NCI-H446 treated with DMSO at 0.1 percent for 48 hours (cell line): ENCODE measurements at places on chromosomes 2 and 18.

DNA sequence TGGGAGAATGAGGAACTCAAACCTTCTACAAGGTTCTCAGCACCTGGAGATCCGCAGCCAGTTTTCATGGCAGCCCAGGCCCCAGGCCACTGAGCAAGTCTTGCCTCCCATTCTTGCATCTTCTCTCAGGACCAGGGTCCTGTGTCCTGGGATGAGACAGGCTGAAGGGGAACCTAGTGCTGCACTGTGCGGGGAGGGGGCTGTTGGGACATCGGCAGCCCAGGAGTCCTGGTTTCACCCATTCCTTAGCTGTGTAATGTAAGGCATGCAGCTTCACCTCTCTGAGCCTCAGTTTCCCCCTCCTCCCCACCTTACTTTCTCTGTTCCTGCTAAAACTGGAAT is 43.9 kb downstream of the TNS1 start:
- no peak for DNase-seq

GRCh38 chr18:74148543-74149070 is 284 bp downstream of the TIMM21 start:
- no peak for DNase-seq

- no peak for DNase-seq
Observed at GRCh38 chr2:126852361-126852760, 46.3 kb upstream of the TEX51 start.

- no peak for DNase-seq
Observed at GRCh38 chr2:234025891-234026401, 24.6 kb upstream of the SPP2 start.

GRCh38 chr2:98806236-98806697 is 75.3 kb upstream of the MGAT4A start:
- DNase-seq, result peak; percentile 94

- no peak for DNase-seq
Observed at GRCh38 chr2:84160453-84160852, 298.6 kb downstream of the SUCLG1 start.

GRCh38 chr2:74146929-74147726 is 584 bp downstream of the BOLA3 start:
- DNase-seq, result no peak

GRCh38 chr2:241952816-241953215 is 83.3 kb downstream of the RTP5 start:
- DNase-seq, result no peak

GRCh38 chr2:173159791-173160463 is 84.3 kb downstream of the MAP3K20 start:
- no peak for DNase-seq

DNA sequence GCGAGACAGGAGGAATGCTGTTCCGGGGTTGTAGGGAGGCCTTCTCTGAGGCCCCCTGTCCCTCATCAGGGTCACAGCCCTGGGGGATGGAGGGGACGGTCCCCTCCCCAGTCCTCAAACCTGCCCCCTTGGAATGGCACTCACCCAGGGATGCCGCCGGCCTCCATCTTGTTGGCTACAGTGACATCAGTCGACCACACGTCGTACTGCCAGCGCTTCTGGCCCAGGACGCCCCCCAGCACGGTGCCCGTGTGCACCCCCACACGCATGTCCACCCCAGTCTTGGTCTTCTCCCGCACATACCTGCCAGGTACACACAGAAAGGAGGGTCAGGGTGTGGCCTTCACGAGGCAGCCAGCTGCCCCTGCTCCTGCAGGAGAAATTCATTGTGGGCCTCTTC is 46.5 kb downstream of the CENPO start:
- no peak for DNase-seq

- DNase-seq, result no peak
Observed at GRCh38 chr2:159230145-159230877, 56.2 kb downstream of the WDSUB1 start.

DNA sequence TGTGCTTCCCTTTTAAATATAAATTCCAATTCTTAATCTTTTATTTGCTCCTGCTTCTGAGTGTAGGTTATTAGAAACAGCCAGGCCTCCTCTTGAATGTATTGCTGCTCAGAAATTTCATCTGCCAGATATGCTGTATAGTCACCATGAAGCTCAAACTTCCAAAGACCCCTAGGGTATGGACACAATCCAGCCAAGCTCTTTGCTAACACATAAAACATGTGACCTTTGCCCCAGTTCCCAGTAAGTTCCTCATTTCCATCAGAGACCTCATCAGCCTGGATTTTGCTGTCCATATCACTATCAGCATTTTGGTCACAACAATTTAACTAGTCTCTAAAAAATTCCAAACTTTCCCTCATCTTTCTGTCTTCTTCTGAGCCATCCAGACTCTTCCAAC is 75.2 kb downstream of the MAP2 start:
- DNase-seq, result no peak

DNA sequence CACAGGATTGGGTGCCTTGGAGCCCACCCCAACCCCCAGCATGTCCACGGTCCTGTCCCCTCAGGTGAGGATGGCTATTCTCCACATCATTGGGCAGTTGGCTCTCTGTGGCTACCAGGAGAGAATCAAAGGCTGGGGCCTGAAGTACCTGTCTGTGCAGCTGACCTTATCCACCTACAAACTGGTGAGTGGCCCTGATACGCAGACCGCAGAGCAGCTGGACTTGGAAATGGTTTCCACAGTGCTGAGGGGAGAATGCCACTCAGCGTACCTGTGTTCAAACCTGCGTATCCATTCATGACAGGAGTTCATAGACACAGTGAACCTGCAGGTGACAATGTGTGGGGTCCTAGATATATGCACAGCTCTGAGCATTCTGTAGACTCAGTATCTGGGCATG is 21.6 kb downstream of the MROH2A start:
- no peak for DNase-seq

DNA sequence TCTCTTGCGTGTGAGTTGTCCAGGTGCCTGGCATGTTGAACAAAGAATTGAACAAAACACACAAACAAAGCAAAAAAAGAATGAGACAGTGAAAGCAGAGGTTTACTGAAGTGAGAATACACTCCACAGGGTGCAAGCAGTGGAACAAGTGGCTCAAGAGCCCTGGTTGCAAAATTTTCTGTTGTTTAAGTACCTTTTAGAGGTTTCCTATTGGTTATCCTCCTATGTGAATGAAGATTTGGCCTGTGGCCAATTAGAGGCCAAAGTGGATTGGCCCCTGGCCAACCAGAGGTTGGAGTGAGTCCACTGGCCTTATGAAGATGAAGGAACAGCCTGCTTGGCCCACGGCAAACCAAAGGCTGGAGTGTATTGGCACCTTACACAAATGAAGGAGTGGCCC is 1188.5 kb upstream of the NRXN1 start:
- peak; percentile 39 for DNase-seq

DNA sequence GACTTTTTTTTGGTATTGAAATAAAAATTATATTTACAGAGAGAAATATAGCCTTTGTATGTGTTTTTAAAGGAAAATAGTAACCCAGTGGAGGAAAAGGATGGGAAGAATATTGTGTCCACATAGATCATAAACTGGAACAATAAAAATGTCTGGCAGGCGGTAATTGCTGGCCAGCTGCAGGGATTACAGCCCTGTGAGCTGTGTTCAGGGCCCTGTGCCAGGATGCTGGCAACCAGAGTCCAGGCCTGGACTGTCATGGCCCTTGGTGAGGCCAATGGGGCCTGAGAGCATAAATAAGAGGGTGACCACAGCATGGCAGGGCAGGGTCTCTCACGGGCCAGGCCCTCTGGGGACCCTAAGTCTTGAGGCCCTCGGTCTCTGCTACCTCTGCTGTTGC is 171.2 kb downstream of the ACOXL start:
- no peak for DNase-seq

- no peak for DNase-seq
Observed at GRCh38 chr2:88885275-88885674, 193.8 kb downstream of the RPIA start.

GRCh38 chr2:33326100-33326499 is 150.3 kb upstream of the RASGRP3 start:
- DNase-seq, result no peak

DNA sequence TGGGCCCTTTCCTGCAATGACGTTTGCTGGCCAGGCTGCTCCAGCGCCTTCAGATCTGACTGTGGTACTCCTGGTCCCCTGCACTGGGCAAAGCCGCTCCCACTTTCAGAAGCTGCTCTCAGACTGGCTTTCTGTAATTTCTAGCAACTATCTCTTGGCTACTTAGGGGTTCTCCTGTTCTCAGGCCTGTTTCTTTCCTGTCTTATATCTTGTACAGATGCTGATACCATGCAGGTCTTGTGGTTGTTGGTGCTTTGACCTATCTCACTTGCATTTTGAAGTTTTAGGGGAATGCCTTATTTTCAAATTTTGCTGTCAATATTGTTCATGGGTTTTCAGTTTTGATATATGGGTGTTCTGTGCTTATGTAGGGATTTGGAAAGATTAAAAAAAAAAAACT is 145.8 kb downstream of the CLIP4 start:
- DNase-seq, result no peak

- no peak for DNase-seq
Observed at GRCh38 chr2:202124286-202124685, 51.2 kb downstream of the KIAA2012 start.

DNA sequence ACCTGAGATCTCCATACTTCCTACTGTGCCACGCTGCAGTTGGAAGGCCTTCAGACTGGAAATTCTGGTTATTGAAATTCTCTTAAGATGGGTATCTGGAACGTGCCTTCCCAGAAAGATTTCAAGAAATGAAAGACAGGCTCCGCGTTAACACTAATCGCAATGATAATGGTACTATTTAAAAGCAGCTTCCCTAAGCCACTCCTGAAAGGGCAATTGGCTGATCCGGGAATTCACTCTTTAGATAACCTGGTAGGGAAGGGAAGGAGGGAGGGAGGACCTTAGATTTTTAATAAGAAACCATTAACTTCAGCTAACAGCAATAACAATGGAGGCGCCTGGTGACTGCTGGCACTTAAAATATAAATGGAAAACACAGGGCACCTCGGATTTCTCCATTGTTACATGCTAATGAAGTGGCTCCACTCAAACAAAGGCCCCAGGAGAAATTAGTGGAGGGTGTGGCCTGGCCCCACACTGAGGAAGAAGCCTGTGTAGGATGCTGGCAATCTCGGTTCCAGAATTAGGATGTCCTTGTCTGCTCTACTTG is 22.5 kb upstream of the MTA3 start:
- DNase-seq, result no peak

GRCh38 chr2:60811491-60812375 is 55.7 kb downstream of the PAPOLG start:
- DNase-seq, result no peak

DNA sequence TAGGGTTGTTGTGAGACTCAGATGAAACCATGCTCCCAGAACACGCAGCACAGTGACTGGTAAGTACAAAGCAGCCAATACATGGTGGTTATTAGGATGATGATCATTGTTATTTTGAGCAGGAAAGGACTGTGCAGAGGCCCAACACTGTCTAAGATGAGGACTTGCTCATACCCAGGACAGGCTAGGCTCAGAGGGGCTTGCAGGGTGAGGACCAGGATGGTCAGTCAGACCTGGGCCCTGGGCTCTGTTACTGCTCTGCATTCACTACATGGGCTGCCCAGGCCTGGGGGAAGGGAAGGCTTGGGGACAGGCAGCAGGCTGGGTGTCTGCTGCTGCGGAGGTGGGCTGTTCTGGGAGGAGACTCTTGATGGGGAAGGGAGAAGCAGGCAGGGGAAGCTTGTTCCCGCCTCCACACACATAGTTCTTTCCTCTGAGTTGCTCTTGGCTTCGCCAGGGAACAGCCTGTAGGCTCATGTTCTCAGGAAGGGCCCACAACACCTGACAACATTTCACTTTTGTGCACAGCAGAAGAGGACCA is 17.5 kb downstream of the CAPN13 start:
- no peak for DNase-seq

DNA sequence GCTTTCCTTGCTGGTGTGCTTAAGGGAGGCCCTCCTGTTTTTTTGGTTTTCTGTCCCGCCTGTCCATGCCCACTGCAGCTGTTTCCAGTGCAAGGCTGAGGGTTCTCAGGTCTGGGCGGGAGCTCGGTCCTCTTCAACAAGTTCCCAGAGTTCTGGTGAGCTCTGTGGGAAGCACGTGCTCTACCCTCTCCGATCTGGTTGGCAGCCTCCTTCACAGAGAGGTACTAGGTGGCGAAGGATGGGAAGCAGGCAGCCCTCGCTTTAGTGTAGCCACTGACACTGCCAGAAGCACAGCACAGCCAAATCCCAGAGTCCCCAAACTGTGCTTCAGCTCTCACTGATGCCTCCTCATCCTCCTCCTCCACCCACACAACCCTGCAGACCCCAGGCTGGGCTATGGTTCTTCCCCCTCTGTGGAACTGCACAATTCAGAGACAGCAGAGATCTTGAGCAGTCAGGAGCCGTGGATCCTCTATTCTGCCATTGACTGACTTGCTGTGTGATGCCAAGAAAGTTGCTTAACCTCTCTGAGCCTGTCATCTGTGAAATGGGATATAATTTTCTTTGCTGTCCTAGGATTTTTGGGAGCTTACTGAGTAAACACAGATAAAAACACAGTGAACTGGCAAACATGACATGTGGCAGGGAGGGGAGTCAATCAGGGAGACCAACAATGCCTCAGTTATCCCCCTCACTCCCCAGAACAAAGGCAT is 157.3 kb downstream of the MSH2 start:
- DNase-seq, result no peak

GRCh38 chr2:162305901-162306300 is 12.6 kb downstream of the IFIH1 start:
- no peak for DNase-seq

DNA sequence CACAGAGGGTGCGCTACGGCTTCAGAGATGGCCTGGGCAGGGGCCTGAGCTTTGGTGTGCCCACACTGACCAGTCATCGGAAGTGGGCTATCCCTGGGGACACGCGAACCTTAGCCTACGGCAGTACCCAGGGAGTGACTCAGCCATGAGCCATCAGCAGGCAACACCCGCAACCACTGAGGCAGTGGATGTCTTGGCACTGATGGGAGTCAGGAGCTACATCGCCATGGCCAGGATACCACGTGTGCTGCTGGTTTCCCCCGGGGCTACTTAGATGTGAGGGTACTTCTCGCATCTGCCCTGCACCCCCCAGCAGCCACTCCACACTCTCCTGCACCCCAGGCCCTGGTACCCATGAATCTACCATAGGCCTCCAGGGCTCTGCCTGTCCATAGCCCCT is 12.8 kb upstream of the HPCAL1 start:
- no peak for DNase-seq

DNA sequence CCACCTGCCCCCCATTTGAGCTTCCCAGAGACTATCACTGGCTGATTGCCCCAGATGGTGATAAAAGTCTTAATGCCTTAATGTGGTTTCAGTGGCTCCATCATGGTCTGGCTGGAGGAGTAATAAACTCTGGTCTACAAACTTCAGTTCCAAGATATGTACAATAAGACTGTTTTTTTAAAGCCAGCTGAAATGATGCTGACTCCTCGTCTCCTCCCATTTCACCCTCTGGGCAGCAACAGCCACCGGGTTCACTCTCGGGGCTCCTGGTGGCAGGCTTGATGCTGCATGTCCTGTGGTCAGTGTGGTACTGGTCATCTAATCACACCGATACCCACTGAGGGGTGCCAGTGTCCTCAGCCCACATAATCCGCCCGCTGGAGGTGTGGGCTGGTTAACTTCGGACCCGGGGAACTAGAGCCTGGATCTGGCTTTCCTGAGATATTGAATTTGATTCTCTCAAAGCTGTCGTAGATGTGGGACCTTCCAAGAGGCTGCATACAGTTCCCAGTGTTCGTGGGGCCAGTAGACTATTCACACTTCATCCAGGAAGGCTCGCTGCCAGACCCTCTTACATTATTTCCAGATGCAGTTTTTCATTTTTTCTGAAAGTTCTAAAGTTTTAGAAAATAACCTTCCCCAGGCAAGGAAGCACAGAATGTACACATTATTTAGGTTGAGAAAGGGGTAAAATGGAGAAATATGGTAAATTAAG is 95.3 kb downstream of the GALR1 start:
- DNase-seq, result no peak
